Bronchial epithelial cell (primary cell): ENCODE measurements at places on chromosomes 5 and 9. TPM values are rescaled to one million over a fixed set of nuclear protein-coding genes. Genes with fewer than 3 reads are reported as not detected.

GRCh38 chr9:108377881-108378280 is 477.9 kb downstream of the ACTL7B start:
- no peak for DNase-seq

DNA sequence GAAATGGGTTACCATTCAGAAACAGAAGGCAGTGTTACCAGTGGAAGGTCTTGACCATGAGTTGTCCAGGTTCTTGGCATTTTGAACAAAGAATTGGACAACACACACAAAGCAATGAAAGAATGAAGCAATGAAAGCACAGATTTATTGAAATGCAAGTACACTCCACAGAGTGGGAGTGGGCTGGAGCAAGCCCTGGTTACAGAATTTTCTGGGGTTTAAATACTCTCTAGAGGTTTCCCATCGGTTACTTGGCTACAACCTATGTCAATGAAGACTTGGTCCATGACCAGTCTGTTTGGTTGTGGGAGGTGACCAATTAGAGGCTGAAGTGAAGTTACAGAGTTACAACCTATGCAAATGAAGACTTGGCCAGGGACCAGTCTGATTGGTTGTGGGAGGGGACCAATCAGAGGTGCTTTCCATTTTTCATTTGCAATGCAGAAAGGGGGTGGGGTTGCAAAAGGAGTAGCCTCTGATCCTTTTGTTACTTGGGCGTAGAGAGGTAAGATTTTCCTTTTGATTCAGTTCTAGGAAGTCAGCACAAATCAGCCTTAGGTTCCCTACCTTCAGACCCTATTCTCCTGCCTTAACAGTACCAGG is 71.7 kb upstream of the SPRY4 start:
- DNase-seq: no peak

- DNase-seq: no peak
Measured at GRCh38 chr9:131667576-131667975, 72.3 kb downstream of the RAPGEF1 start.

- DNase-seq: peak; percentile 31
Measured at GRCh38 chr9:98899408-98900056, 44.2 kb upstream of the COL15A1 start.

GRCh38 chr9:69753830-69754229 is 6.0 kb downstream of the PTAR1 start:
- no peak for DNase-seq

DNA sequence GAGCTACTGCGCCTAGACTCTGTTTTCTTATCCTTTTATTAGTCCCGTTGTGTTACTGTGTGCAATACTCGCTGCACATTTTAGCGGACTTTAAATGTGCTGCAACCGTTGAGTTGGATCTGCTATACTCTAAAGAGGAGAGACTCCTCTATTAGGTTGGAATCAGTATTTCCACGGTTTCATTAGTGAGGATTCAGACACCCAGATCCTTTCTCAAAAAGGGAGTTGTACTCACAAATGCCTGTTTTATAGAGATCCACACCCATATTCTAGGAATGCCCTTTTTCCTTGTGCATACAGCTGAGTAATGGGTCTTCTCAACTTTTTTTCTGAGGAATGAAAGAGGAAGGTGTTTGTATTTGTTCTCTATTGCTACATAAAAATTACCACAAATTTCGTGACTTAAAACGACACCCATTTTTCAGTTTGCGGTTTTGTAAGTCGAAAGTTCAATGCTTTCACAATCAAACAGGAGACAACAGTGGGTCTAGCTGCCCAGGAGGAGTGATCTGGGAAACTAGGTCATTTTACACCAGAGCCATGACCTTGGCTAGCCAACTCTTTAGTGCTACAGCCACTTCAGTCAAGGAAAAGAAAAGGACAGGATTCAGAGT is 52.8 kb upstream of the SLC44A1 start:
- peak; percentile 46 for DNase-seq

- no peak for DNase-seq
Measured at GRCh38 chr5:39176759-39177630, 42.4 kb downstream of the FYB1 start.

- DNase-seq: no peak
Measured at GRCh38 chr5:82339792-82340191, 61.6 kb upstream of the RPS23 start.

DNA sequence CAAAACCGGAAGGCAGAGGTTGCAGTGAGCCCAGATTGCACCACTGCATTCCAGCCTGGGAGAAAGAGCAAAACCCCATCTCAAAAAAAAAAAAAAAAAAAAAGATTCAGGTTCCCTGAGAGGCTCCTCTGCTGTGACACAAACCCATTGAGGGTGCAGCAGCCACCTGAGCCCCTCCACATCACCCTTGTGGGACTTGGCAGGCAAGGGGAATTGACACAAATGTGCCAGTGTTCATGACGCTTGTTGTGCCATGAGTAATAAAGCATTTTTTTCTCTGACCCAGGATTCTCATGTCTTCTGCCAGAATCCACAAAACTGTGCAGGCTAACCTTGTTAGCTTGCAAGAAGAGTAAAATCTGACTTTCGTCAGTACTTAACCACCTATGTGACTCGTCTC is 149.6 kb downstream of the TTC39B start:
- DNase-seq: peak; percentile 18

GRCh38 chr9:136935651-136936050 is 8.9 kb downstream of the FBXW5 start:
- DNase-seq: no peak

GRCh38 chr5:72539038-72539437 is 31.8 kb upstream of the ZNF366 start:
- no peak for DNase-seq

- DNase-seq: no peak
Measured at GRCh38 chr9:109422641-109423040, 75.5 kb downstream of the PTPN3 start.

- no peak for DNase-seq
Measured at GRCh38 chr5:133934822-133935666, 33.4 kb downstream of the C5orf15 start.

DNA sequence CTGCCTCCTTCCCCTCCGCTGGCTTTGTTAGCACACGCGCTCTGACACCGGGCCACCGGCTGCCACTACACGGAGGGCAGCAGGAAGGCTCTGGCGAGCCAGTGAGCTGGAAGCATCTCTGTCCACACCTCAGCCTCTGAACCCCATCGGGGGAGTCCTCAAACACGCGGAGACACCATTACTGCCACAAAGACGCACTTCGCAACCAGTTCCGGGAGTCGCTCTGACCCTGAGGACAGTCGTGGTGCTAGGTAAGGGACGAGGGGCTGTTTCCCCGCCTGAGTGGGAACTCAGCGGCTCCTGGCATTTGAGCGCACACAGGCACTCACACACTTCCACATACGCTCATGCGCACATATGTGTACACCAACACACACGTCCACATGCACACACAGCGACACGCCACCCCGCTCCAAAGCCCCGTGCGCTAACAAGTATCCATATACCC is 160.0 kb downstream of the C9orf152 start:
- DNase-seq: no peak

GRCh38 chr9:89536145-89536574 is 38.2 kb upstream of the SEMA4D start:
- no peak for DNase-seq

- peak; percentile 91 for DNase-seq
Measured at GRCh38 chr9:136901516-136902258, 15.4 kb downstream of the TRAF2 start.

The GABRB2 gene
- not detected in 2 replicates for total RNA-seq

The RGMB gene
- total RNA-seq: 6.8 and 6.9 TPM in 2 replicates

The EGFLAM gene
- 0.13 and 0.53 TPM in 2 replicates for total RNA-seq

The TMC1 gene
- total RNA-seq: 1.0 TPM in 1 of 2 replicates, not detected in the other

The PCDHB15 gene
- under 0.01 and 0.51 TPM in 2 replicates for total RNA-seq

The SPAAR gene
- not detected in 2 replicates for total RNA-seq

The PCDHGA4 gene
- 0.26 and 0.53 TPM in 2 replicates for total RNA-seq

The OLFML2A gene
- 4.5 and 6.3 TPM in 2 replicates for total RNA-seq

The SPINK4 gene
- total RNA-seq: not detected in 2 replicates

The AJM1 gene
- 1.1 and 1.8 TPM in 2 replicates for total RNA-seq
